ENCODE measurements at places on chromosomes 1 and 21.
A peak's percentile ranks its signal among the peaks of the same experiment; 100 is the strongest.

GRCh38 chr1:181675091-181675917, 192.0 kb downstream of the CACNA1E start:
- no peak for DNase-seq

- no peak for DNase-seq
Observed at GRCh38 chr1:84141182-84142003, 2.7 kb upstream of the PRKACB start.

GRCh38 chr1:158112994-158113758, 67.5 kb upstream of the CD1D start:
- DNase-seq, result peak; percentile 20

GRCh38 chr1:179576509-179576908, 761 bp upstream of the NPHS2 start:
- no peak for DNase-seq

- no peak for DNase-seq
Observed at GRCh38 chr1:192860478-192861185, 51.8 kb downstream of the RGS2 start.

GRCh38 chr21:41295721-41296254, 20.8 kb upstream of the FAM3B start:
- DNase-seq, result no peak

- DNase-seq, result no peak
Observed at GRCh38 chr1:61569303-61569621, 155.7 kb downstream of the TM2D1 start.

- peak; percentile 45 for DNase-seq
Observed at GRCh38 chr1:107750364-107750959, 214.5 kb downstream of the VAV3 start.

- no peak for DNase-seq
Observed at GRCh38 chr1:231887866-231888265, 261.3 kb downstream of the DISC1 start.

- no peak for DNase-seq
Observed at GRCh38 chr1:215830226-215830810, 263.2 kb downstream of the KCTD3 start.

DNA sequence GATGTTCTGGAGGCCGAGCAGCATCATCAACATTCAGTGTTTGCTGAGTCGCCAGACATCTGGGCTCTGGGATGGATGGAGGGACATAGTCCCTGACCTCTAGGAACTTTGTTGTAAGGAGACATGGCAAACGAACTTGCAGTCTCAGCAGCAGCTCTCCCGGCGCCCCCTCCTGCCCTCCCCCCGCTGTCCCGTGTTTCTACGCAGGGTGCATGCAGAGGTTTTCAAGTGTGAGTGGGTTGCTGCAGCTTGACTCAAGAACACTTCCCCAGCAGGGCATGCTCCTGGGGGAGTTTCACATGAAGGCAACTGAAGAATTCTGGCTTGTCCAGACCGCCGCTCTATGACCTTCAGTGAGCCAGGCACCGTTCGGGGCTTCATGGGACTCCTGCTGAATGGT, 121.9 kb downstream of the CAMTA1 start:
- DNase-seq, result no peak

DNA sequence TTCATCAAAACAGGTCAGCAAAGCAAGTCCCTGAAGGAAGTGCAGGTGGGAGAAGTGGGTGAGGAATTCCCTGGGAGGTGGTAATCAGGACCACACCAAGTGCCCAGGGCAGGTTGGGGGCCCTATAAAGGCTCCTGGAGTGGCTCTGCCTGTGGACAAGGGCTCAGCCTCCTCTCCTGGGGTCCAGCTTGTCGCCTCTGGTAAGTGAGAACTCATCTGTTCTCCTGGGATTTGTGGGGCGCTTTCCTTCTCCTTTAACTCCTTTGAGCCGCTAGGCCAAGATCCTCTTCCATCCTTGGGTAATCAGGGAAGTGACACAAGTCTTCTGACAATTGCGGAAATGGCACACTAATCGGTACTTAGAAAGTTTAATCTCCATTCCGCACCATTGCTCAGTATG, at the start of gene SPRR4:
Gene SPRR4 (plus strand): TSS at position 154 of the 400 bp plus-strand sequence. CDS start 1,243 bp downstream, outside the sequence.
- no peak for DNase-seq

- DNase-seq, result no peak
Observed at GRCh38 chr1:47411436-47411835, 4.6 kb upstream of the FOXE3 start.

GRCh38 chr21:21002153-21002552, 3.9 kb downstream of the NCAM2 start:
- peak; percentile 37 for DNase-seq

DNA sequence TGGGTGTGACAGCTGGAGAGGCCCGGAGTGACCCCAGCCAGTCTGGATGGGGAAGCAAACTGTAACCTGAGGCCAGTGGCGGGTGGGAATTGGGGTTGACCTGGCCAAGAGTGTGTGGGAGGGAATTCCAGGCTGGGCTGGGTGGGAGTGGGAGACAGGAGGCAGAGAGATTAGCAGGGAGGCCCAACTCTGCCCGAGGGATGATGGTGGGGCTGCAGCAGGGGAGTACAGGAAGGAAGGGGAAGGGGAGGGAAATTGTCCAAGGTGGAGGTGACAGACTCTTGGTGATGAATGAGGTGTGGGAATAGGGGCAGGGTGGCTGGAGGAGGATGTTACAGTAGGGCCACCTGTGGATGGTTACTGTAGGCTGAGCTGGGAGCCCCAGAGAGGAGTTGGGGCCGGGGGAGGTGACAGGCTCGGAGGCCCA, 40.4 kb downstream of the HUNK start:
- DNase-seq, result no peak

DNA sequence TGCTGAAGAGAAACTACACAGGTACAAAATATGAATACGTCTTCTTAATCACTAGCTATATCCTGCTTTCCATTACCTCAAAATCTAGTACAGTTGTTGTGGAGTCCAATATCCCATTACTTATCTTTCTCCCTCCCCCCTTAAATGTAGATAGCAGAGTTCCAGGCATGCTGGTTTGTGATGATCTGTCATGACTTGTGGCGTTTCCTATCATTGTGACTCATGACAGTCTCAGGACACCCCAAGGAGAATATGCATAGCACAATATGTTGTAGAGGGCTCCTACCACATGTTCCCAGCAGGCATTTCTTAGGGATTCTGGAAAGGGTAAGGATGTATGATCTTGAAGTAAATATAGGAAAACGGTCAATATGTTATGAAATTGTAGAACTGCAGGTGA, 206.9 kb downstream of the USH2A start:
- no peak for DNase-seq

DNA sequence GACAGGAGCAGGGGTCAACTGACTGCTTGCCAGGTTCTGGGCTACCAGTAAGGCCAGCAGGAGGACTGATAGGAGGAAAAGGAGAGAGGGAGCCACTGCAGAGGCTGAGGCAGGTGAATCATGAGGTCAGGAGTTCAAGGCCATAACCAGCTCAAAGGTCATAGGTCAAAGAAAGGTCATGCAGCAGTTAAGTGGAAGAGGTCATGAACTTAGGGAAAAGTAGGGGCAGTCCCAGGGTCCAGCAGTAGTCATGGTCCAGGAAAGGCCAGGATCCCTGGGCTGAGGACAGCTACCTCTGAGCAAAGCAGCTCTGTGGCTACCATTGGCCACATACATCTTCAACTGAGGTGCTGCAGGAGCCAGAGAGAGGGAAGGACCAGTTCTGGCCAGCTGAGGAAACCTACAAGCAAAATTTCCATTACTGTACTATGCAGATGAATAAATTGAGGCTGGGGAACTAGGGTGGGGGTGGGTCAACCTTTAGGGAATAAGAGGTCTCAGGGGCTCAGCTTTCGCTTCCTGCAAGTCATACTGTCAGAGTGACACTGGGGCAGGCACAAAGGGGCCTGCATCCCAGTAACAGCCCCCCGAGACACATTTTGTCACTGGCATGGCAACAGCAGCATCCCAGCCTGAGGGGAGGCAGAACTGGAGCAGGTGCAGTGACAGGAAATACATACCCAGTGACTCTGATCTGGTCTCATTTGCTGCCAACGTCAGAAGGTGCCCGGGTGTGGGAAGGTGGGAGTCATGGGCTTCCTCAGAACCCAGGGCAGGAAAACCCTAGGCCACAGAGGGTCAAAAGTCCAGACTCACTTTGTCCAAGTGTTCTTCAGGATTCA, 5.2 kb upstream of the INPP5B start:
- no peak for DNase-seq

- DNase-seq, result no peak
Observed at GRCh38 chr1:100308777-100309176, 42.8 kb downstream of the RTCA start.

GRCh38 chr1:101003012-101003650, 22.5 kb downstream of the DPH5 start:
- DNase-seq, result no peak

DNA sequence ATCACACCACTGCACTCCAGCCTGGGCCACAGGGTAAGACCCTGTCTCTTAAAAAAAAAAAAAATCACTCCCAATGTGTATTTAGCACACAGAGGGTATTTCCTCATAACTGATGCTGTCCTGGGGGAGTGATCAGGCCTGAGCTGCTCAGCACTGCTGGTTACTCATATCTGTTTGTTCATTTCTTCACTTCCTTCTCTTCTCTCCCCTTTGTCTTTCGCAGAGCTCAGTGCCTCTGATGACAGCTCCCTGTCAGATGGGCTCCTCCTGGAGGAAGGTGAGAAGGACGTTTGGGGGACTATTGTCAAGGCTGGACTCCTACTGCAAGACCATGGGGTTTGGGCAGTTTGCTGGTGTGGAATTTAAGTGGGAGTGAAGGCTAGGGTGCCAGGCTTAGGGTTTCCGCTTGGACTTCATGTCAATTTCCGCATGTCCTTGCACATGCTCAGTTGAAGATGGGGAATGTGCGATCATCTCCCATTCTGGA, 13.0 kb downstream of the INAVA start:
- DNase-seq, result no peak

- no peak for DNase-seq
Observed at GRCh38 chr1:46656643-46657042, 11.5 kb downstream of the ATPAF1 start.

DNA sequence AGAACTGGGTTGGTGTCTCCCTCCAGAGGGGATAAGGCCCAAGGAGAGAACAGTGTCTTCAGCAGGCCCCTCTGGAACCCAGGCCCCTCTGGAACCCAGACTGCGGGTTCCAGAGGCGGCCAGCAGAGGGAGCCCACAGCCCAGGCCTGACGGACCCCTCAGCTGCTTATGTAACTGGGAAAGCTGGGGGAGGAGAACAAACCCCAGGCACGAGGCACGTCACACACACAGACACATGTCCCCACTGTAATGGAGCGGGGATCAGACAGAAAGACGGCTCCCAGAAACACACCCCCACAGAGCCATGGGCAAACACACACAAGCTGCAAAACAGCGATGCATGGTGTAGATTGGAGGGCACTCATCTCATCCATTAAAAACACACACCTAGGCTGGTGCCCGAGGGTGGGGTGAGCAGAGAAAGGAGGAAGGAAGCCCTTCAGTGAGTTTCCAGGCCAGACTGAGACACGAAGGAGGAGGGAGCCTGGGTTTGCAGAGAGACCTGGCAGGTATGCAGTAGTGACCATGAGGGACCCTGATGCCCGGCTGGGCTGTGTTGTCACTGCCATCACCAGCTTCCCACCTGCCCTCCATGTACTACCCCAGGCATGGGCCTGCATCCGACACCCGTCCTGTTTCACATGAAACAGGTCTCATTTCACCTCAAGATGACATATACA, 2.8 kb upstream of the IGSF8 start:
- peak; percentile 94 for DNase-seq

DNA sequence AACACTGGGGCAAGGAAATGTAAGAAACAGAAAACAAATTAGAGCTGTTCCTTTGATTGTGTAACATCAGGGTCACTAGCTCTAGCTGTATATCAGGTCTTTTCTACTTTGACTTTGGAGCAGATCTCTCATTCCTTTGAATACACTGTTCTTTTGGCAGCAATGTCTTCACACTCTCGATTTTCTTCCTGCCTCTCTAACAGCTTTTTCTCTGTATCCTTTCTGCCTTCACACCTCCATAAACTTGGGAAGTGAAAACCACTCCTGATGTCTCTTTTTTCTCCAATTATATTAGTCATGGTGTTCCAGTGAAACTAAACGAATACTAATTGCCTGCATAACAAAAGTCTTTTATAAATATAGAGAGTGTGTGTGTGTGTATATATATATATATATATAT, 1458.0 kb downstream of the NCAM2 start:
- DNase-seq, result no peak

- DNase-seq, result no peak
Observed at GRCh38 chr21:28636752-28637691, 355.7 kb downstream of the LTN1 start.

DNA sequence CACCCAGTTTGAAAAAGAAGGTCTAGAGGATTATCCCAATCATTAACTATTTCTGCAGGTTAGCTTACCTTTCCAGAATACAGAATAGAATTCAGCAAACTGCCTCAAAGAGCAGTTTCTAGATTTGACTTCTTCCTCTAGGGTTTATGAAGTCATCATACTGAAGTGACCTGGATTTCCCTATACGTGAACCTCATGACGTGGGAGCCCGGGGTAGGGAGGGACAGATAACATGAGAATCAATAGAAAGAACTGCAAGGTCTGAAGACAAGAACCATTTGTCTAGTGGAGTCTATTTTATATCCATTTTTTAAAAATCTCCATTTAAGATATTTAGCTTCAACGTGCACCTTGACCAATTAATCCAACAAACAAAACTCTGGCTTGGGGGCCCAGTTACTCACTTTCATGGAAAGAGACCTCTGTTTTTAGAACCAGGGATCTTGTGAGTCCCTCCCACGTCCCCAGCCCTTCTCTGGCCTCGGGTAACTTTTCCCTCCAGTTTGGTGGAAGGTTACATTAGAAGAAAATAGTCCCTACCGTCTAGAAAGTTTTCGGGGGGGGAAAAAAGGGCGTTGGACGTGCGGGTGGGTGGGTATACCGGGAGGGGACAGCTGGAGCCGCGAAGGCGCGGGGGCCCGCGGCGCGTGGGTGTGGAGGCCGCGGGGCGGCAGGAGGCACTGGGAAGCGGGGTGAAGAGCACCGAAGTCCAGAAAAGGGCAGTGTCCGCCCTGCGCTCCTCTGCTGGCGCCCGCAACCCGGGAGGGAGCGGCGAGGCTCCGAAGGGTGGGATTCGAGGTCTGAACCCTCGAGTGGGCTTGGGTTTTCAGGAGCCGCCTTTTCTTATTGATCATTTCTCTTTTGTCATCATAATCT, 13.8 kb upstream of the POGZ start:
- peak; percentile 54 for DNase-seq

GRCh38 chr1:29317063-29317915, 81.0 kb downstream of the PTPRU start:
- DNase-seq, result no peak

GRCh38 chr1:168688644-168689326, 40.2 kb downstream of the DPT start:
- peak; percentile 70 for DNase-seq

- no peak for DNase-seq
Observed at GRCh38 chr1:176801514-176802020, 338.6 kb downstream of the PAPPA2 start.

GRCh38 chr1:84089867-84090266, 54.2 kb upstream of the PRKACB start:
- DNase-seq, result no peak

DNA sequence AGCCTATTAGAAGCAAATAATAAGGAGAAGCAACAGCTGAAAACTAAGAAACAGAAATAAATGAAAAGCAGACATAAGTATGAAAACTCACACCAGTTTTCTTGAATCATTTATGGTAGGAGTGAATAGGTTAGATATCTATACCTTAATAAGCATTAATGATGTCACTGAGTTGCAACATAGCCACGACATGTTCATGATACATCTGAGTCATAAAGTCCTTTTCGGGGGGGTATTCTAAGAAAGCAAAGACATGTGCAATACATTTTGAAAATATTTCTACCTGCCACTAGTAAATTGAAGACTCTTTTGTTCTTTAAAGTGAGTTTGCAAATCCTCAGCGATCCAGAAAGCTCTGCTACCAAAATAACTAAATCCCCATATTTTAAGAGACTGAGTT, 7.2 kb downstream of the CD34 start:
- no peak for DNase-seq

Data from globus pallidus (tissue), 1 donor.